ENCODE measurements at places on chromosomes 1 and 21.
A peak's percentile ranks its signal among the peaks of the same experiment; 100 is the strongest.

DNA sequence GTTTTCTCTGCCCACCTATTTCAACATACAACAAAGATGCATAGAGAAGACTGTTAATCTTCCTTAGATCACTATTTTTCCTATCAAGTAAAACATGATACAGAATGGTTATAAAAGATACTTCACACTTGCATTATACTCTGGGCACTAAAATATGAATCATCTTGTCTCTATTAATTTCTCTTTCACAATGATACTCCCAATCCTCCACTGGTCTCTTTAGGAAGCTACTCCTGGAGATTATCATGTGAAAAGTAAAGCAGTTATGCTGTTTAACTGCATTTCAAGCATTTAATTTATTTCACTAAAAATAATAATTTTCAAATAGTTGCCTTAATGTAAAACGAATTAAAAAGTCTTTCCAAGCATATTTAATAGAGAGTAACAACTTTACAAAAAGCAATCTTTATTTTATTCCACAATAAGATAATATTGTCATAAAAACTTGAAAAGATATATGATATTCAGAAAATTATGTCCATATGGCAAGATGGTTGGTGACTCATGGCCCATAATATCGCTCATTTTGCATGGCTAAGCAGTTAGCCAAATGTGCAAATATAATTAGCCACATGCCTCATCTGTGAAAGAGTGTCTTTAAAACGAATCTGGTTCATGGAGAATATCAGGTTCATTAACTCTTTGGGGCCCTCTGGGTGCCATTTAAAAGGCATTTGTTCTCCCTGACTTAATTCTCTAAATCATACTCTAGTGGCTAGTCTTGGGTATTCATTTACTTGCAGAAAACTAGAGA is 1569.0 kb upstream of the B3GALT2 start:
- DNase-seq, result no peak

- no peak for DNase-seq
Observed at GRCh38 chr1:210827481-210827880, 306.5 kb downstream of the KCNH1 start.

- no peak for DNase-seq
Observed at GRCh38 chr1:20602851-20603450, 14.1 kb downstream of the CDA start.

- DNase-seq, result no peak
Observed at GRCh38 chr21:22791986-22792560, 1793.9 kb downstream of the NCAM2 start.

DNA sequence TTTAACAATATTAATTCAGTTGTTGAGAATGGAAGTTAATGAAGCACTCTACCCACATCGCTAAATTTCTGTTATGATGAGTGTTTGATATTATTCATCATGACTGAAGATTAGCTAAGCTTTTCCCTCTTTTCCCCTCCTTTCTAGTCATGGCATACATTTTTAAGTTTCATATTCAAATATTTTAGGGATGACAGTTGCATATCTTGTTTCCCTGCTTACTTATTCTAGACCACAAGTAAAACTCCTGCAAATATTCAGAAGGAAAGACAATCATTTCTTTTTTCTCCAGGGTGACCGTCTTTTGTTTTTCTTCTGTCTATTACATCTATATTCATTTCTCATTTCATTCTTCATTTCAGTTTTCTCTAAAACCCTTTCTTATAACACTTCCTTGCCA is 906.0 kb downstream of the ADGRL2 start:
- DNase-seq, result no peak

DNA sequence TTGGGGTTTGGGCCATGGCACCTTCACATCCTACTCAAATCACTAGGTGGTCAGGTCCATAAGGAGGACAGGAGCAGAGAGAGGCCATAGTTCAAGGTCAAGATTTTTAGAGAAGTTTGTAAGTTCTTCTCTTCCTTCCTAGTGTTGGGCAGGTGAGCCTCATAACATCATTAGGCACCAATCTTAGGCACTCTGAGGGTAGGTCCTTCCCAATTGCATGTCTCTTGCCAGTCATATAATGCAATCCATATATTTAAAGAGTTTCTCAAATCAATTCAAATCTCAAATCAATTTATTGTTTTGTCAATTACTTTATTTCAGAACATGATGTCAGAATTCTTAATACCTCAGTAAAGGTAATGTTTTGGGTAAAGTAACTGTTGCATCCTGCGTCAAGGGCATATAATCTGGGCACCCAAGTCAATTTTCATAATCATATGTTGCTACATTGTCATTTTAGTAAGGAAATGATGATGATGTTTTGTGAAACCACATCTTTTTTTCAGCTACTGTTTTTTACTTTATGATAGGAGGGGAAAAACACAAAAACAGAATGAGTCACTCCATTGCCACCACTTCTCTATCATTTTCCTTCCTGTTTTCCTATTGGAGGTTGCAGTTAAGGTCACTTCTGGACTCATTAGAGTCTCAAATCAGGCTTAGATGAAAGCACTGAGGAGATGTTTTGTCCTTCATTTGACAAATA is 122.7 kb downstream of the UCHL5 start:
- no peak for DNase-seq

DNA sequence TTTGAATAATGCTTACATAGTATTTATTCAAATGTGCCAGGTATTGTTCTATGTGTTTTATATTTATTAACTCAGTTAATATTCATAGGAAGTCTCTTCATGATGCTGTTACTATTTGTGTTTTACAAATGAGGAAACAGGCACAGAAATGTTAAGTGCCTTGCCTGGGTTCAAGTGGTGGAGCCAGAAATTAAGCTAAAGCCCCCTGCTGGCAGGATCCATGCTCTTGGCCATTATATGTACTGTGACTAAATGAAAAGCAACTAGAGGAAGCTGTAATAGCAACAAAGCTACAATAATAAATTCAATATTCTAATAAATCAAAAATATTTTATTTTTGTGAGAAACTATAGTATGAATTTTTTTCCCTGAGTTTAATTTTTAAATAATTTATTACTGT is 30.0 kb downstream of the IARS2 start:
- no peak for DNase-seq

GRCh38 chr21:45454926-45455673 is 50.1 kb downstream of the COL18A1 start:
- no peak for DNase-seq

- no peak for DNase-seq
Observed at GRCh38 chr1:157025385-157025784, 20.2 kb downstream of the ARHGEF11 start.

- no peak for DNase-seq
Observed at GRCh38 chr21:42313501-42313969, 1.7 kb downstream of the TFF3 start.

DNA sequence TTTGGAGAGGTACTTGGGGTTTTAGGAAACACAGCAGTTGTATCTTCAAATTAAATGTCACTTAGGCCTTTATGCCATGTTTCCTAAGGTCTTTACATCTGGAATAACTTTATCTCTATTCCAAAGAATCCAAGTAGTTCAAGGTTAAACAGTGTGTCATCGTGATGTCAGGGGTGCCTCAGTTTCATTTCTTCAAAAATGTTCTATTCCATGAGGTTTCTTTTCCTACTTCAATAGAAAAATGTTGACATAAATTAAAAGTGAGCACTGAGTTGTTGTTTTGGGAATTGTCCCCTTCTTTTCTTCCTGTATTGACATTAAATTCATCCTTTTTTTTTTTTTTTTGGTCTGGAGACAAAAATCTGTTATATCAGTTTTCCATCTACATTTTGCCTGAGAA is 160.6 kb upstream of the C21orf91 start:
- no peak for DNase-seq

DNA sequence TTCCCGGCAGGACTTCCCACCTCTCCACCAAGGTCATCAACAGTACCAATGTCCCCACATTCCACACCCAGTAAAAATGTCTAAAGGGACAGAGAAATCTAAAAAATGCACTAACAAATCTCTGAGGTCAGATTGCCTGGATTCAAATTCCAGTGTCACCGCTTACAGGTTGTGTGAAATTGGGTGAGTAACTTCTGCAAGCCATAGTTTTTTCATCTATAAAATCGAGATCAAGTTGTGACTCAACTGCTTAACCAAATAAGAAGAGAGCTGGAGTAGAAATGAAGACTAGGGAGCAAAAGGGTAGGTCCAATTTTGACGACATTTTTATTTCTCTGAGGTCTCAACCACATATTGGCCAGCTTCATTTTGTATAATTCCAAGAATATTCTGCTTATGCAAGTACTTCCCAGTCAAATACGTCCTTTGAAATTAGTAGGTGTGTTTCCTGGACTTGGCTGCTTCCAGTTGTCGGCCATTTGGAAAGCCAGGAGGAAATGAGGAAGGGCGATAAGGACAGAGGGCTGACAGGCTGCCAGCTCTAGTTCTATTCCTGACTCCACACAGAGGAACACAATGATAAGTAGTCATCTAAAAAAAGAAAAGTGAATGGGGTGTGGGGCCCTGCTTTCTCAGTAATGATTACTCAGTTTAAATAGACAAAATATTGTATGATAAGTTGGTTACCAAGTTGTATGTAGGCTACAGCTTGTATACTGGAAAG is 57.7 kb upstream of the ZC3H11B start:
- peak; percentile 17 for DNase-seq

DNA sequence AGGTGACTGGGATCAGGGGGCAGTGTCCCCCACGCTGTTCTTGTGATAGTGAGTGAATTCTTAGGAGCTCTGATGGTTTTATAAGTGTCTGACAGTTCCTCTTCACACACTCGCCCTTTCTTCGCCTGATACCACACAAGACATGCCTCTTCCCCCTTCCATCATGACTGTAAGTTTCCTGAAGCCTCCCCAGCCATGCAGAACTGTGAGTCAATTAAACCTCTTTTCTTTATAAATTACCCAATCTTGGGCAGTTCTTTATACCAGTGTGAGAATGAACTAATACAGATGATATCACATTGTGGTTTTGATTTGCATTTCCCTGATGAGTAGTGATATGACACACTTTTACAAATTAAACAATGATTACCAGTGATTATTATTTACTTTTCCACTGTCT is 229.9 kb downstream of the AKT3 start:
- DNase-seq, result no peak

DNA sequence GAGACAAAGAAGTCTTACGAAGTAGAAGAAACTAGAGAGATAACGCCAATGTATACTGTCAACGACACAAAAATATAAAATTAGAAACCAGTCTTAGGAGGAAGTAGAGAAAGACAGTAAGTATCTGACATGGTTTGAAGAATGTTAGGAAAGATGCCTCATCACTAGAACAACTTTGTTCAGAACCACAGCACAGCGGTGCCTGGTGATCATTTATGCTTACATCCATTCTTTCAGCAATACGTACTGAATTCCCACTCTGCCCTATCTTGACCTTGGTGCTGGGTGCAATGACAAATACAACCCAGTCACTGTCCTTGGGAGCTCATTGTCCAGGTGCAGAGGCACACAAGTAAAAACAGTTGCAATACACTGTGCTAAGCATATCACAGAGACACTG is 104.4 kb downstream of the TM2D1 start:
- no peak for DNase-seq

DNA sequence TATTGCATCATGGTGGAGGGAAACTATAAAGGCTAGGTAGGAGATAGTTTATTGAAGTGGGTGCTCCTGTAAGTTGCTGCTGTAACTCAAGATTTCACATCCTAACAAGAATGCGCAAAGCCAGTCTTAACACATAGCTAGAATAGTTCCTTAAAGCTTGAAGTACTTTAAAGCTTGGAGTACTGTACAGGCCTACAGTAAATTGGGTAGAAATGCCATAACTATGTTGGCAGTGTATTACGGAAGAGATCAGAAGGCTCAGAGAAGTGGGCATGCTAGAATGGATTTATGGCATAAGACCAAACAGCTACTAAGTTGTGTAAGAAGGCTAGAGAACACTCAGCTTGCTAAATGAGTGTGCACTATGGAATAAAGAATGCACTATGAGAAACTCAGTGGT is 44.5 kb downstream of the DMRTA2 start:
- DNase-seq, result no peak

DNA sequence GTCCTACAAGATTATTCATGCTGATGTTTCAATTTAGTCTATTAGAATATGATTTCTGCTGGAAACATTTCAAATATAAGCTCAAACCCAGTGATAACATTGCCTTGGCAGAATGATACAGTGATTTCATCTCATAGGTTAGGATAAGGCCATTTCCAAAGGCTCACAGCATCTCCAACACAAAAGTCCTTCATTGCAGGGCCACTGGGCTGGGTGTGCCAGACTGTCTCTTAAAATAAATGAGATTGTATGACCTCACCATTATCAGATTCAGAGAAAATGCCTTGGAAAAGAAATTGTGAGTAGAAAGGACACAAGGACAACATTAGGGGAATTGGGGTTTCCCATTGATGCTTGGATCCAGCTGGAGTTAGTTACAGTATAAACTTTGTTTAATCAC is 30.4 kb downstream of the NGF start:
- no peak for DNase-seq

- no peak for DNase-seq
Observed at GRCh38 chr1:244054924-244055263, 3.8 kb downstream of the ZBTB18 start.

DNA sequence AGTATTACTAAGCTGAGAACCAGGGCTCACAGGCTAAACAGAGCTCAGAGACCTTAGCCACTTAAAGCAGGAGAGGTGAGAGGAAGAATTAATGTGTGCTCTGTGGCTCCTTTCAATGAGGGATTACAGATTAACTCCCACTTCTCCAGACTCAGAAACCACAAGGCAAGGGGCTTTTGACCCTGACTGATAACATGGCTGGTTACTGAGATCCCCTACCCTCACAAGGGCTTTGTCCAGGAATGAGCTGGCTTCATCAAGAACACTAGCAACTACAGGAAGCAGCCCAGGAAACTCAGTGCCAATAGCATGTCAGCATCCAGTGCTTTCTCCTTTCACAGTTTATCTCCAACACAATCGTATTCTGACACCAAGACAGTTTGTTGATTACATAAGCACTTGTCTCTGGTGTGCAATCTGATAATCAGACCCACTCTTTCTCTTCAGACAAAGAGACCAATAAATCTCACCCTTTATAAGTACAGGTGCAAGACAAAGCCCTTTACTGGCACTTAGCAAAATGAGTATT is 38.8 kb downstream of the ERI3 start:
- DNase-seq, result no peak

DNA sequence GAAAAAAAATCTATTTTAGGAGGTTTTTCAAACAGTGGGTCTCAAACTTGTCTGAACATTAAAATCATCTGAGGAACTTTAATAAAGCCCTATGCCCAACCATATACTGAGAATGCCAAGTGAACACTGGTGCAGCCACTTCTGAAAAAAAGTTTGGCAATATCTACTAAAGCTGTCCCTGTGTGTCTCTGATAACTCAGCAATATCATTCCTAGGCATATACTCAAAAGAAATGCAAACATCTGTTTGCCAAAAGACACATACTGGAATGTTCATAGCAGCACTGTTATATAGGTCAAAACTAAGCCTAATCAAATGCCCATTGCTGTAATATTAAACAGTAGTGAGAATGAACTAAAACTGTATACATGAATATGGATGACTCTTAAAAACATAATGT is 74.2 kb upstream of the RGS4 start:
- no peak for DNase-seq

GRCh38 chr1:200400556-200400955 is 9.3 kb downstream of the ZNF281 start:
- no peak for DNase-seq

DNA sequence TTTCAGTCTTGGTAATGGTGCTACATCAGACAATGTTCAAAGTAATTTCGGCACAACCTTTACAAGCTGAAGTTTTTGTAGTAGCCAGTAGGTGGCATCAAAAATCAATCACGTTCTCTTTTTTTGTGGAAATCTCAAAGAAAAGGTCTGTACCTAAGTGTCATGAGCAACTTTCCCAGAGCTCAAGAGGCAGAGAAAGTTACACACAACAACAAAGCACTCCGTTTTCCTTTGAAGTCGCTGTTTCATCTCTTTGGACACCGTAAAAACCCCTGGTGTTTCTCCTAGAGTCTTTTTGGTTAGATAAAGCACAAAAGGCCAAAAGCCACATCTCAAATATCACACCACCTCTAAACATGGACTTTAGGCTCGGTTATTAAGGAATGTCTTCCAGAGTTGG is 131.6 kb downstream of the LHX8 start:
- DNase-seq, result peak; percentile 17

Data from T1000 (cell line).